Activated CD8-positive, alpha-beta T cell treated with anti-CD3 and anti-CD28 coated beads, Interleukin-2, amount 10 ng/mL, durations not matched to agents 7 days and 5 days (primary cell): ENCODE measurements at places on chromosomes 6 and 20.
A peak's percentile ranks its signal among the peaks of the same experiment; 100 is the strongest.

- DNase-seq: no peak
Observed at GRCh38 chr20:8675896-8676295, 393.0 kb upstream of the PLCB4 start.

- DNase-seq: no peak
Observed at GRCh38 chr20:62112368-62112767, 9.9 kb upstream of the LSM14B start.

- no peak for DNase-seq
Observed at GRCh38 chr6:109460161-109460829, 4.7 kb upstream of the MICAL1 start.

GRCh38 chr6:13302291-13302690, 26.0 kb downstream of the TBC1D7 start:
- DNase-seq: peak; percentile 15

GRCh38 chr6:28661097-28661713, 135.5 kb downstream of the GPX5 start:
- no peak for DNase-seq
